Left renal cortex interstitium (tissue), 4 donors: ENCODE measurements at places on chromosomes 1 and 21.

- DNase-seq, result no peak
Measured at GRCh38 chr1:71522721-71523120, 441.9 kb upstream of the ZRANB2 start.

GRCh38 chr1:164587617-164588501 is 28.9 kb downstream of the PBX1 start:
- DNase-seq, result no peak

GRCh38 chr1:89347296-89347695 is 16.6 kb upstream of the GBP6 start:
- DNase-seq, result no peak

- no peak for DNase-seq
Measured at GRCh38 chr1:229381234-229381633, 38.4 kb upstream of the CCSAP start.

DNA sequence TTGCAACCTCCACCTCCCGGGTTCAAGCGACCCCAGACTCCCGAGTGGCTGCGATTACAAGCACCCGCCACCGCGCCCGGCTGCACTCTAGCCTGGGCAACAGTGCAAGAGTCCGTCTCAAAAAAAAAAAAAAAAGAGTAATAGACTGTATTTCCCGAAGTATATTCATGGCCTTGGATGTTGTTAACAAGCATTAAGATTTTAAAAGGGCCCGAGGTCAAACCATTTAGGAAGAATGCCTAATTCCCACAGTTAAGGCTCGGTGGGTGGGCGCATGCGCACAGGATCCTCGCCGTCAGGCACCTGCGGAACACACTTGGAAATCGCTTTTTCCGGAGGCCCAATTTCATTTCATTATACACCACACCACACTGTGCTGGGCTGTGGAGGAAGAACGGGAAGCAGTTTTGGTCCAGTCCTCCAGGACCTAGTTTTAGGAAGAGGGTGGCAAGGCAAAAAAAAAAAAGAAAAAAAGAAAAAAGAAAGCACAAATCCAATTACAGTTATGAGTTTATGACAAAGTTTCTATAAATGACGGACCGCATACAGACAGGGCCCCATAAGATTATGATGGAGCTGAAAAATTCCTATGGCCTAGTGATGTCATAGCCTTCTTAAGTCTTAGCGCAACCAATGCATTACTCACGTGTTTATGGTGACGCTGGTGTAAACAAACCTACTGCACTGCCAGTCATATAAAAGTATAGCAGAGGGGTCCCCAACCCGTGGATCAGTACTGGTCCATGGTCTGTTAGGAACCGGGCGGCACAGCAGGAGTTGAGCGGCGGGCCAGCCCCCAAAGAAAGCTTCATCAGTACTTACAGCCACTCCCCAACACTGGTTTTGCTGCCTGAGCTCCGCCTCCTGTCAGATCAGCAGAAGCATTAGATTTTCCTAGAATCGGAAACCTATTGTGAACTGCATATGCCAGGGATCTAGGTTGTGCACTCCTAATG is 38.2 kb downstream of the H3-3A start:
- no peak for DNase-seq

- DNase-seq, result no peak
Measured at GRCh38 chr1:106207185-106207584, 849.3 kb upstream of the PRMT6 start.

GRCh38 chr1:189787201-189787600 is 690.5 kb downstream of the BRINP3 start:
- no peak for DNase-seq

GRCh38 chr21:45505416-45506021 is 36.7 kb downstream of the SLC19A1 start:
- DNase-seq, result no peak

DNA sequence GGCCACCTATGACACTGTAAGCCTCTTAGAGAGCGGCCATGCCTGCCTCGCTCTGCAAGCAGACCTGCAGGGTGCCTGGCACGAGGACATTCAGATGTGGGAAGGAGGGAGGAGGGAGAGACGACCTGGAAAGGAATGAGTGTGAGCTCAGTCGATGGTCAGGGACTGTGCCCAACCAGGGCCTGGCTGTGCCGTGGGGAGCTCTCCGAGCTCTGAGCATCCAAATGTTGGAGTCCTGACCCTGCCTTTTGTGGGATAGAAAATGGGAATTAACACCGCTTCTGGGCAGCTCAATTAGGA is 7.3 kb downstream of the CSTB start:
- no peak for DNase-seq

- no peak for DNase-seq
Measured at GRCh38 chr1:203059485-203059884, 26.3 kb downstream of the MYOG start.

- DNase-seq, result no peak
Measured at GRCh38 chr1:23475134-23475628, 8.8 kb downstream of the ASAP3 start.

- no peak for DNase-seq
Measured at GRCh38 chr1:170881268-170882265, 53.8 kb upstream of the MROH9 start.

- DNase-seq, result no peak
Measured at GRCh38 chr1:198196630-198197029, 39.8 kb downstream of the NEK7 start.

DNA sequence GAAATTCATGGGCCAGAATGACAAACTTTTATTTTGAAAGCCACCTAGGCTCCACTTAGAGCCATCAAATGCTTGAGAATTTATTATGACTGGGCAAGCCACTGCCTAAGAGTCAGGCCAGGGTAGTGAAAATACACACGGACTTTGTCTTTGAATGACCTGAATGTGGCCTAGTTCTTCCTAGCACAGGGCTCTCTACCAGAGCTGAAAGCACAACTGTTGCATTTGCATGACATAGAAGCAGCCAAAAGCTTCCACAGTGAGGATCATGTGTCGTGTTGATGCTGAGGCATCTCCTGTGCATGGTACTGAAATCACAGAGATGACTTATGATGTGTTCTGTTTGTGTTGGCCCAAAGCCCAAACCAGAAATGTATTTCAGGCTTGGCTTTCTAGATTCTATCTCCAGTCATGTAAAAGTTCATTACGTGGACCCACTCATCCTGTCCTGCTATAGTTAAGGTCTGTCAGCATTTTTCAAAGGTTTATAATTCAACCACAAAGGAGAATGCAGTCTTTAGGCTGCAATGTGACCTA is 164.0 kb upstream of the UBE2U start:
- DNase-seq, result no peak

- DNase-seq, result no peak
Measured at GRCh38 chr1:20921285-20921684, 134.2 kb upstream of the HP1BP3 start.

DNA sequence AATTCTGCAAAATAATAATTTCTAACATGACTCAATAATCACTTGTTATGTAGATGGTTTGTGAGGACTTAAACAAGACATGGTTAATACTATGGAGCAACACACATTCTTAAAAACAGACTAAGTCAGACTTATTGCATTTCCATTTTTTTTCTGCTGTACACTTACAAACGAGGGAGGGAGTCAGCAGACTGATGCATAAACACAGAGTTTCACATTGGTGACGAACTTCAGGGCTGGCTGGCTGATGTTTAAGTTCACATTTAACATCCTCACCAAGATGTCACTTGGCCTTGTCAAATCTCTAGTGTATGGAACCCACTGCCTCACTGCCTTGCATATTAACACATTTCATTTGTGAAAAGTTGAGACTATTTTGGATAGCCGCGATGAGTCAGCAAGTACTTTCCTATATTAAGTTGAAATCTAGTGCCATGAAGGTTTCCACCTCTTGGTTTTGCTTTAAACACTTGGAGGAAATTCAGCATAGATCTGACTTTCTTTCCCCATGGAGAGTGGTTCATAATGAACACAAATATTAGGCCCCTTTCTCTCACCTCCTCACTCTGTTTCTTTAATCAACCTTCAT is 337.5 kb upstream of the RUNX1 start:
- no peak for DNase-seq

GRCh38 chr1:17355898-17356297 is 16.1 kb upstream of the PADI6 start:
- no peak for DNase-seq

- no peak for DNase-seq
Measured at GRCh38 chr21:14554948-14555347, 8.8 kb upstream of the SAMSN1 start.

- DNase-seq, result no peak
Measured at GRCh38 chr1:11804666-11805421, 920 bp downstream of the MTHFR start.

- DNase-seq, result no peak
Measured at GRCh38 chr1:85085417-85085816, 37.1 kb upstream of the MCOLN3 start.

- no peak for DNase-seq
Measured at GRCh38 chr21:26351661-26352060, 181.1 kb upstream of the APP start.

DNA sequence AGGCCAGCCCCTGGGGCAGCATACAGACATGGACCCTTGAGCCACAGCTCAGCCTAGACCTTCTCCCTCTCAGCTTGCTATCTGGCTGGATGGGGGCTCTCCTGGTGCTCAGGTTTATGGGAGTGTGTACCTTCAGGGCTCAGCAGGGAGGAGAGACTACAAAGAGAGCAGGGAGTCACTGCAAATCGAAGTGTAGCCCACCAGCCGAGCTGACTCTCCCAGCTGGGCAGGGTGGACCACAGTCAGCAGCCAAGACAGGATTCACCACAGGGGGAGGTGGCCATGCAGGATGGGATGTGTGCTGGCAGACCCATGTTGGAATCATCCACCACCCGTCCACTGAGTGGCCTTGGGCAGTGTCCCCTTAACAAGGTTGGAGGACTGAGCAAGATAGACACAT is 78.3 kb downstream of the GLIS1 start:
- no peak for DNase-seq

DNA sequence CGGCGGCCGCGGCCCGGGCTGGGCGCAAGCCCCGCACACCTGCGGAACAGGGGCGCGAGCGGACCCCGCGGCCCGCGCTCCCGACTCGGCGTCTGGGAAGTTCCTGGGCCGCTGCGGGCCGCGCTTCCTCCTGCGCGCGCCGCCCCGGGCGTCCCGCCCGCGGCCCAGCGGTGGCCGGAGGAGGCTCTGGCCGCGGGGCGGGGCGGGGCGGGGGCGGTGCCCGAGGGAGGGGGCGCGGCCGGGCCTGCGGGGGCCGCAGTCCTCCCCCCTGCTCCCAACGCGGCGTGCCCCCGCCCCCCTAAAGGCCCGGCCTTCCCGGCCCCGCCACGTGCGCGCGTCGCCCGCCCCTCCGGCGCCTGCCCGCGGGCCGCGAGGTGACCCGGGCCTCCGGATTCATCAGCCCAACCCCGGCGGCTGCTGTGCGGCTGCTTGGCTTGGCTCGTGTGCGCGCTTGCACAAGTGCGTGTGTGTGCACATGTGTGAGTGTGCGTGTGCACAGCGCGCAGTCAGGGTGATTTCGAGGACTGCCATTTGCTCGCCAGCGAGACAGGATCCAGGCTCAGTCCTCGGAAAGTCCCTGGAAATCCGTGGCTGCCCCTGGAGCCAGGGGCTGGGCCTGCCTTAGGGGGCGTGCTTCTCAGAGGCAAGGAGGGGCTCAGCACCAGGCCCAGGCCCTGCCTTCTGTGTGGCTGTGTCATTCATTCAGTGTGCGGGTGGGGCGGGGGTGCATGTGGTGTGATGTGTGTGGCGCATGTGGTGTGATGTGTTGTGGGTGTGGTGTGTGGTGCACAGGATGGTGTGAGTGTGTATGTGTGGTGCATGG is at the start of gene C2CD2:
Gene C2CD2 (minus strand): TSS at position 188 of the 823 bp plus-strand sequence. CDS start 370 bp downstream, outside the sequence.
- no peak for DNase-seq

DNA sequence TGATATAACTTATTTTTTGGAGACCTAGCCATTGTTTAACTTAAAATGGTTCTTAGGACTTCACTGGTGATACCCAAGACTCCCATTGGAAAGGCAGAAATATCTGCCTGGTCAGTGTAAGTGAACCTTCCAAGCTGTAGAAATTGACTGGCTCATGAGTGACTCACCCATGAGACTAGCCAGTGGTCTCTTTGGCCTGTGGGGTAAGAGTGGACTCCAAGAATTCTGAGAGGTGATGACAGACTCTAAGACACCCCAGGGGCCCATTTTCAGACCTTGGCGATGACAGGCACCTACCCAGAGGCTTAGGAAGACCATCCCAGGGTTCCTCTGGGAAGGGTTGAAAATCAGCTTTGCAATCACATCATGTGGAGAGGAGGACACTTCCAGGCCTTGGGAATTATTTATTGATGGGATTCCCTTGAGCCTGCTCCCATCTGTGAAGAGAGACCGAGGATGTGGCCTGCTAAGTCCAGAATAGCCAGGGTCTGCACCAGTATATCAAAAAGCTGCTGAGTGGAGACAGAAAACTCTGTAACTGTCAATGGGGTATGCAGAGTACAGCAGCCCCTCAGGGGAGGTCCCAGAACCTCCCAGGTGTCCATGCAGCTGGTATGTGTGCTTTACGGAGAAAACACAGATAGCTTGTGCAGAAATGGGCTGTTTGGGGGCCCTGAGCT is 78.9 kb downstream of the KAZN start:
- no peak for DNase-seq

DNA sequence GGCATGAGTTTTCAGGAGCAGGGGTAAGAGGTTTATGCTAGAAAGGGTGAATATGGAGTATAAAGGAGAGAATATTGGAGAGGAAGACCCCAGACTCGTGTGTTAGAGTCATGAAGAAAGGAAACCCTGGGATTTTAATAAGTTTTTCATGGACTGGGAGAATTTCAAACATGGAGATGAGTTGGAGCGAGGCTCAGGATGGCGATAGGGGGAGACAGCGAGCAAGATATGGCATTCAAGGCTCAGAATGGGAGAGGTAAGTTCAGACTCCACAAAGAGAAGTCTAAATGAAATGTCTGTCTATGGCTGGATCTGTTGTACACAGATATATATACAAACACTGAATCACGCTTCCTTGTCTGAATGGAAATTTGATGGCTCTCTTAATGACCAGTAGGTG is 92.5 kb downstream of the LRRC40 start:
- DNase-seq, result no peak

DNA sequence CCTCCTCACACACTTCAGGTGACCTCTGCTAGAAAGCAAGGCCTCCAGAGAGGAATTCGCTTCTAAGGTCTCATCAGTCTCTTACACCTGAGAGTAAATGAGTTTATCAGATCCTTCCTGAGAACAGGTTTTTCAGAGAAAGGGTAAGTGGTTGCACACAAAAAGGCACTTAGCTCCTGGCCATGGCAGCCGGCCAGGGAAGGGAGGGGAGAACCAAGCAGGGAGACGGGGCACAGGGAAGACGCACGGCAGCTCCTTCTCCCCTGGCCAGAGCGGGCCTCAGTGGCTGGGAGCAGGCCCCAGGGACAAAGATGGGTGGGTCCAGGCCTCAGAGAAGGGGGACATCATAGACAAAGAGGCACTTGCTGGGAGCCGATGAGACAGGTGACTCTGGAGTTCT is 3.6 kb upstream of the TNNT2 start:
- DNase-seq, result no peak

GRCh38 chr1:61620536-61620935 is 104.4 kb downstream of the TM2D1 start:
- DNase-seq, result no peak
